ENCODE measurements at places on chromosomes 2 and 18.

GRCh38 chr18:59900222-59901128 lies 679 bp downstream of the PMAIP1 start:
- DNase-seq = peak; percentile 79

DNA sequence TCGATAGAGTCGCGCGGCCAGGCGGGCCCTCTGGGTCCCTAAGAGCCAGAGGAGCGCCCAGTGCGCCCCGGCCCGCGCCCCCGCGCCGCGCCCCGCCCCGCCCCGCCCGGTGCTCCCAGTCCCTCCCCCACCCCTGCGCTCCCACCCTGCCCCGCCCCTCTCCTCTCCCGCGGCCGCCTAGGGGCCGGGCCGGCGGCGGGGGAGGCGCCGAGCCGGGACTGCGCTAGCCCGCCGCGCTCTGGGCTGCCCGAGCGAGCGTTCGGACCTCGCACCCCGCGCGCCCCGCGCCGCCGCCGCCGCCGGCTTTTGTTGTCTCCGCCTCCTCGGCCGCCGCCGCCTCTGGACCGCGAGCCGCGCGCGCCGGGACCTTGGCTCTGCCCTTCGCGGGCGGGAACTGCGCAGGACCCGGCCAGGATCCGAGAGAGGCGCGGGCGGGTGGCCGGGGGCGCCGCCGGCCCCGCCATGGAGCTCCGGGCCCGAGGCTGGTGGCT lies at the start of gene GPC1:
TSS of gene GPC1 (plus strand) at position 207 of the 491 bp plus-strand sequence. CDS start at position 463, 256 bp downstream.
- peak; percentile 71 for DNase-seq

- no peak for DNase-seq
Measured at GRCh38 chr2:126717928-126718327, 62.0 kb downstream of the GYPC start.

GRCh38 chr2:11097854-11098387 lies 57.3 kb upstream of the SLC66A3 start:
- no peak for DNase-seq

GRCh38 chr2:120180066-120180465 lies 43.1 kb downstream of the TMEM185B start:
- DNase-seq = no peak

GRCh38 chr2:8566774-8567468 lies 114.9 kb upstream of the ID2 start:
- no peak for DNase-seq

DNA sequence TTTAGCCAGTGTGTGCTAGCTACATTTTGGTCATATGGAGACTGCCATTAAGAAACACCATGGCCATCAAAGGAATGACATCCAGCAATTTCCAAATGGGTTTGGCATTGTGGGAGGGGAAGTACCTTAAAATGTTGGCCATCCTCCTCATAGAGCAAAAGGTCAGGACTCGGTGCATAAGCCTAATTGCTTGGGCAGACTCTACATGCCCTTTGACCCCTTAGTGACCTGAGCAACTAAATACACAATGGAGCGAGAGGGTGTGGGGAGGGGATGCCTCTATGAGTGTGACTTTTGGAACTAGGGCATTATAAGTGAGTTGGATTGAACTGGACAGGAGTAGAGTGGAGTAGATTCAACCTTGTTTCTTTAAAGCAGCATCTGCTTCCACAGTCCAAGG lies 44.9 kb downstream of the NRP2 start:
- no peak for DNase-seq

- DNase-seq = no peak
Measured at GRCh38 chr2:204496779-204497178, 48.5 kb upstream of the PARD3B start.

DNA sequence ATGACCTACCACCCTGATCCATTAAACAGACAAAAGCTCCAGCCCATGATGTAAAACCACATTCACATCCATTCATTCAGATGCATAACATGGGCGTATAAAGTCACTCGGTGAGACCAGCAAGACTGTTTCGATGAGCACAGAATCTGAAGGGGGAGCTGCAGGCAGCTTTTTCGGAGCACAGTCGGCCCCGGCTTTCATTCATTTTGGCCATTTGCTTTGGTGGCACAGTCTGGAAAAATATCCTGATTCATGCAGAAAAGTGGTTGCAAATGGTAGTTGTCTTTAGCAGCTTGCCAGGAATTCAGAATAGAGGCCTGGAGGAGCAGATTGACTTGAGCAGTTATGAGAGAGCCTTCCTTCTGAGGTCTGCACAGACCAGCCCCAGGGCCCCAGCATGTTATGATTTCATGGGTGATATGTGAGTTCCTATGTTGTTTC lies 11.2 kb downstream of the ARID5A start:
- peak; percentile 48 for DNase-seq

DNA sequence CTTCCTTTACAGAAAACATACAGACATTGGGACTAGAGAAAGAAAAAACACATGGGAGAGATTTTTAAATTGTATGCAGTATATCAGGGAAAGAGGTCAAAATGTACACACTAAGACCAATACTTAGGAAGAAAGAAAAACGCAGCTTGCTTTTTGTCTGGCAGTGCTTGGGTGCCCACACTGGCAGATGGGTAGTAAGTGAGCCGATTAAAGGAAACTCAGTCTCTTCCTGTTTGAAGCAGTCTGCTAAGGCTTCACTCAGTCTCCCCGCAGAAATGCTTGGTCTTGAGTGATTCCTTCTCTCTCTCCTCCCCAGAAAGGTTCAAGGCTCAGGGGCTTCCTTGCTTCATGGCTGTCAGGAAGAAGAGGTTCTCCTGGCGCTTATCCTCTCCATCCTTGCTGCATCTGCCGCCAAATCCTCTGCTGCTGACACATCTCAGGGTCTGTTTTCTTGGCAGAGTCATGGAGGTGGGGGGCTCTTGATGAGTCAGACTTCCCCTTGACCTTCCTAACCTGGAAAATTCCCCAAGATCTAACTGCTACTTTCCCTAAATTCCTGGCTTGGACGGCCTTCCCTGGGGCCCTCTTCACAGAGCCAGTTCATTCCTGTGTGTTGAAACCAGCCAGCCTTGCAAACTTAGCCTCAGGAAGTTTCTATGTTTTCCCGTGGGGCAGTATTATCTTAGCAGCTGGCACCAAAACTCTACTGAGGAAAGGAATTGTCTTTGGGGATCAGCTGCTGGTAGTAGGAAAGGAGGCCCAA lies 10.5 kb upstream of the TMSB10 start:
- DNase-seq = peak; percentile 58

- DNase-seq = no peak
Measured at GRCh38 chr2:73142937-73143336, 30.2 kb upstream of the RAB11FIP5 start.

GRCh38 chr2:190062601-190063000 lies at the start of gene MSTN:
Gene MSTN, minus strand, starts transcription at chr2:190062729. Its CDS starts 133 bp downstream, at chr2:190062596.
- no peak for DNase-seq

- no peak for DNase-seq
Measured at GRCh38 chr2:177165061-177165583, 47.5 kb upstream of the HNRNPA3 start.

- no peak for DNase-seq
Measured at GRCh38 chr2:67290451-67291290, 106.5 kb upstream of the ETAA1 start.

DNA sequence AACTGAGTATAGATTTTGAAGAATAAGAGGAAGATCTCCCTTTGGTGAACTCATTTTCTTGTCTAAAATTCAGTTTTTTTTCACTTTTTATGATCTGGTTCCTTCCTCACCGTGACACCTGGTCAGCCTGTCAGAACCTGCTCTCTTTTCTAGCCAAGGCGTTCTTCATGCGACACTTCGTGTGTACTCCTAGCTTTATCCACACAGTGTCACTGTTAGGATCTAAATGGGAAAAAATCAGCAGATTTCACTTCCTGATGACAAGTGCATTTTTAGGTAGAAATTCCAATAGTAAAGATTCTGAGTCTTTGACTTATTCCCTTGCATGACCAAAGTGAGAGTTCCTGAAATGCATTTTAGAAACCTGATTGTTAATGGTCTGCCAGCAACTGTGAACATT lies 89.8 kb downstream of the KLHL14 start:
- no peak for DNase-seq

DNA sequence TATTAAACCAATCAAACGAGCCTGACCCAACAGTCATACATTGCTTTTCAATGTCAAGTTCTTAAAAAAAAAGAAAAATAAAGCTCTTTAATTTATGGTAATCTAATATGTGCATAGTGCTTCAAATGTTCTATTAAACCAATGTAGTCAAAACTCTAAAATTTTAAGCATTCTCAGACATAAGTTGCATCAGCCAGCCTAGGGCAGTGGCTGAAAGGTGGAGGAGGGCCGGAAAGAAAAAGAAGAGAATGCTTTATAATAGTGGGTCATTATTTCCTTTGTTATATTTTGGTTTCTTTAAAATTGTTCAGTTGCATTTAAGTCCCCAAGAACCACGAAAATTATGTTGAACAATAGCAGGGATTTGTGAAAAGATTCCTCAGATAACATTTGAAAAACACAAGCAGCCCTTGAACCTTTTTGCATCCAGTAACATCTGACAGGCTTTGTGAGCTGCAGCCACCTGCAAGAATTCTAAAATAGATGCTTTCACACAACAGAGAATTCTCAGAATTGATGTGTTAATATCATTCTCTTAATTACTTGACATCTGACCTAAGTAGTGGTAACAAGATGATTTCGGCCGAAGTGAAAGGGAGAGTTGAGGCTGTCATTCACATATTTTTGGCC lies 252.1 kb downstream of the CDCA7 start:
- DNase-seq = no peak

GRCh38 chr18:23438046-23438377 lies 15.1 kb upstream of the RIOK3 start:
- DNase-seq = no peak

- peak; percentile 57 for DNase-seq
Measured at GRCh38 chr2:232308986-232309385, 69.6 kb upstream of the ALPP start.

- DNase-seq = no peak
Measured at GRCh38 chr18:41858761-41859555, 96.1 kb upstream of the PIK3C3 start.

DNA sequence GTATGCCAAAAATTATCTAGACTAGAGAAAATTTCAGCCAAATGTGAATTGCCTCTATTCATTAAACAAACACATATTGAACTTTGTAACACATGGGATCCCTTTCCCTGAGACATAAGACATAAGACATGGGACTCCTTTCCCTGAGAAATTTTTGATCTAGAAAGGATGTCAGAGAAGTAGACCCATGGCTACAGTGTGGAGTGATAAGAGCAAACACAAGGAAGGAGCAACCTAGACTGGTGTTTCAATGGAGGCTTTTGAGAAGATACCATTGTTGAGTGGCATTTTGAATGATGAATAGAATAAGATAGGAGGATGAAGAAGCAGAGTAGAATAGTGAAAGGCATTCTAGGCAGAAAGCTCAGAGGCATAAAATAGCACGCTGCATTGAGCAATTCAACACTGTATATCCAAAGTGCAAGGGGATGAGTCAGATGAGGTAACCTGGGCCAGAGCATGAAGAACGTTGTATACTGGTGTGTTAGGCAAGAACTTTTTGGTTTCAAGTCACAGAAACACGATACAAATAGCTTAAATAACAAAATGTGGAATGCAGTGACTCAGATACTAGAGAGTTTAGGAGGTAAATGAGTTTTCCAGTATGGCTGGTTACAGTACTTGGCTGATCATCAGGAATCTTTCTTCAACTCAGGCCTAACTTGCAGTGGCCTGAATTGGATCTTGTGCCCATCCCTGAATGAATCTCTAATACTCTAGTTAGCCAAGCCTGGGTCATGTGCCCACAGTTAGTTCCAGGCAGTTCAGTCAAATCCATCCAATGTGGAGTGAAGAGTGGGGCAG lies 129.8 kb upstream of the TANK start:
- no peak for DNase-seq

DNA sequence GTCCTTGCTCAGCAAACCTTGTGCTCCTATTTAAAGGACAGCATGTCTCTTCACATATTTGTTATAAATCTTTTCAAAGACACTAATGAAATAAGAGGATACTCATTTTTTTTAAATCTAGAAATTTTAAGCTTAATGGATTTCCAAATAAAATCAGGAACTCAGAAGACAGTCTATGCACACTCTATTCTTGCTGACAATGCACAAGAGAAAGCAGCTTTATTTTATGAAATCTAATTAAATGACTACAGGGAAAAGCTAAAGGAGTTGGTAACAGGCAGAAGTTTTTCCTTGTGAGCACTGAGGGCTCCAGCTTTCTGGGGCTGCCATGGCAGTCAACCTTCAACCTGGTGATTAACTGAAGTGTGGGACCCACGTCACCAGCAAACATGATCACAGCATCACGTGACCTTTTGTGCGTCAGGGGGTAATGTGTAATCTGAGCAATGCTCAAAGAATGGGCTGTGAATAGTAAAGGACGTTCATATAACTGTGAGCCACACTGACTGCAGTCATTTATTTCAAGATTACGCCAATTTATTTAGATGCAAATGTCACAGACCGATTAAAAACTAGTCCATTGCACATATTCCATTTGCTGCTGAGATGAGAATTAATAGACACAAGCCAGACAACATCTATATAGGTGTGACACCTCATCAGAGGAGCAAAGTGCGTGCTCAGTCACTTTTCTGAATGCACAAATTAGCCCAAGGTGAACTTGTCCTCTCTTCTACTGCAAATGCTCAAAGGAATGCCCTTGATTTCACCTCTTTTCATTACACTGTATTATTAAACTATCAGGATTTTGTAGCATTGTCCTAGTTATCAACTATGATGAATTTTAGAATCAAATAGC lies 11.6 kb upstream of the DNER start:
- no peak for DNase-seq

DNA sequence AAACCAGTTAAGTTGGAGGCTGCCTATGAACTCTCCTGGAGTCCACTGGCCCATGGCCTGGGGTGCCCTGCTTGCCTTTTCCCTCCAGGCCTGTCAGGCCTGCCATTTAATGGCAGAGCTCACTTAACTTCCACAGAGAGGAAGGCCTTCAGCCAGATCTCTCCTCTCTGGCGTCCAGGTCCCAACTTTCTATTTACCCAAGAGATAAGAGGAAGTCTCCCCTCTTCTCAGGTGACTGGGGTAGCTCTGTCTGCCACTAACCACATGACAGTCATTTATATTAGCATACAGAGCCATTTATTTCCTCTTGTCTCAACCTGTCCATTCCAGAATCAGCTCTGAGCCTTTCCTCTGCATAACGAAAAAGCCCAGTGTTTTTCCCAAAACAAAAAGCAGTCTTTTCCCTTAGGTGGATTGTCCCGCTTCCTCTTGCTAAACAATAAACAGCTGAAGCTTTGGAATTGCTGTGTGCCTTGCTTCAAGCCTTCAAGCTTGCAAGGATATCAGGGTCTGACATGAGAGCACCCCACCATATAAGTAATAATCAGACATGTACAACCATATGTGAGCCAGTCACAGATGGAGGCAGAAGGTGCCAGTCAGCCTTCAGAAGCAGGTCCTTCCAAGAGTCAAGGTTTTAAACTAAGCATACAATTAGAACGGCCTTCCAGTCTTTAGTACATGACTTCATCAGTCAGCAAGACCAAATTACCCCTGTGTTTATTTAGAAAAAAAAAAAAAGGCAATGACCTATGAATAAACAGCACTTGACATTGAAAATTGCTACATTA lies 71.2 kb upstream of the STPG4 start:
- DNase-seq = no peak

GRCh38 chr2:3463944-3464343 lies 55.4 kb downstream of the ADI1 start:
- DNase-seq = no peak
